SHP77 treated with DMSO at 0.1 percent for 48 hours (cell line): ENCODE measurements at places on chromosomes 2 and 18.
A peak's percentile ranks its signal among the peaks of the same experiment; 100 is the strongest.

GRCh38 chr2:123207245-123207644, 817.8 kb upstream of the CNTNAP5 start:
- no peak for DNase-seq

GRCh38 chr18:47174545-47175116, 1.5 kb downstream of the IER3IP1 start:
- no peak for DNase-seq

GRCh38 chr2:136492901-136493300, 272.4 kb upstream of the THSD7B start:
- no peak for DNase-seq

- no peak for DNase-seq
Measured at GRCh38 chr2:10372203-10372861, 69.6 kb downstream of the HPCAL1 start.

- DNase-seq: no peak
Measured at GRCh38 chr18:77439888-77440287, 190.2 kb downstream of the GALR1 start.

- no peak for DNase-seq
Measured at GRCh38 chr2:105460048-105460732, 61.3 kb upstream of the FHL2 start.

DNA sequence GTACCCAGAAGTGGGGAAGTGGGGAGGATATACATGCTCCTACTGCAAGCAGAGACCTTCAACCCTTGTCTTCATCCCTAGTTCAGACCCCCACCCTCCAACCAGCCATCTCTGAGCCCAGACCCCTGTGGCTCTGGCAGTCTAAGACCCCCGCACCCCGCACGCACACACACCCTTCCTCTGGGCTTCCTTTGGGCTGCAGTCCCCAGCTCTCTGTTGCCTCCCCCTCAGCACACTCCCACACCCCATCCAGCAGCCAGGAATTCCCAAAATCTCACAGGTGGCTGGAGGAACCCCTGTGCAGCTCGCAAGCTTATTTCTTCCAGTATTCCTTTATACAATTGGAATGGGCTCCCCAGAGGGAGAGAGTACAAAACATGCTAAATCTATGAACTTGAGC, 13.9 kb upstream of the GYPC start:
- DNase-seq: no peak

DNA sequence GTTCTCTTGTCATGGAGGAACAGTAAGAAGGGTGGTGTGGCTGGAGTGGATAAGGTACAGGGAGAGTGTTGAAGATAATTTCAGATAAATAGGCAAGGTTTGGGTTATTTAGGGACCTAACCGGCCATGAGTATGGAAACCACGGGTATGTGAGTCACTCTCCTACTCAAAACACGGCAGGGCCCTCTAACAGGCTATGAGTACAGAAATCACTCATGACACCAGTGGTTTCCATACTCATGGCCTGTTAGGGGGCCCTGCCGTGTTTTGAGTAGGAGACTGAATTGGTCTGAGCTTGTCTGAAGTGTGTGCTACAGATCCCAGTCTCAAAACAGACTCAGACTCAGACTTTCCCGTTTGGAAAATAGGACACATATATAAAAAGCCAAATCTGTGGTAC, 428.4 kb upstream of the HNMT start:
- DNase-seq: no peak

GRCh38 chr2:15730545-15731212, 139.0 kb downstream of the DDX1 start:
- DNase-seq: peak; percentile 90

GRCh38 chr2:55033076-55033742, 17.0 kb downstream of the RTN4 start:
- no peak for DNase-seq

DNA sequence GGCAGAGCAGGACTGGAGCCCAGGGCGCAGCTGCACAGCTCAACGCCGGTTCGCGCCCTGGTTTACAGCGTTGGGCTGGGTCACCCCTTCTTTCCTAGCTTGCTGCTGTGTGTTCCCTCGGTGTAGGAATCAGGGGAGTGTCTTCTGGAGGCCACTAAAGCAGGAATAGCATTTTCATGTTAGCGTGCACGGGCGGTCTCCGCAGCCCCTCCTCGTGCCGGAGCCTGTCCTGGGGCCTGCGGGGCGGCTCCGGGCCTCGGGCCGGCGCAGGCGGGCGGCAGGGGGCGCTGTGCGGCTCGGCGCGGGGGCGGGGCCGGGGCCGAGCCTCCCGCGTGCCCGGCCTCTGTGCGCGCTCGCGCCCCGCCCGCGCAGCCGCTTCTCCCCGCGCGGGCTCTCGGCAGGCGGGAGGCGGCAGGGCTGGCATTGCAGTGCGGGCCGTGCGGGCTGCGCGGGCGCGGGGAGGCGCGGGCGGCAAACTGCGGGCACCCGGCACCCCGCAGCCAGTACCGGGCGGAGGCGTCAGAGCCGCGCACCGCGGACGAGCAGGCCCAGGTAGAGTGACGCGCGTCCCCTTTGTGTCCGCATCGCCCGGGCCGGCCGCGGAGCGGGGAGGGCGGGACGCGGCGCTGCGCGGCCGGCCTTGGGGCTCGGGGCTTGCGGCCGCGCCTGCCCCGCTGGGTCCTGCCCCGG, at the start of gene RNF144A:
Gene RNF144A, plus strand, starts transcription at position 342 of the 690 bp plus-strand sequence. CDS start 79,515 bp downstream, outside the sequence.
- DNase-seq: peak; percentile 31

DNA sequence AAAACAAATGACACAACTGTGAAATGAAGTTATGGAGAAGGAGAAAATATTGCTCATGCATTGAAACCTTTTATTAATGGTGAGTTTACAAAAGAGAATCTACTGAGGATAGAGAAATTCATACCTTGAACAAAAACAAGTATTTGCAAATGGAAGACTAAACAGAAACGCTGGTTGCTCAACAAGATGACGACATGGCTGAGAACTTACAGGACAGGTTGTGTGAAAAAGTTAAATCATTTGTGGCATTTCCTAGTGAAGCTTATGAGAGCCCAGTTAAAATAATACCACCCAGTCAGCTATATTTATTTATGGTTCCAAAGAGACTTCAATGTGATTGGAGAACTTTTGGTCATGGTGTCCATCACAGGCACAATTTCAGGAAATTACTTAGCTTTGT, 148.6 kb upstream of the PKDCC start:
- no peak for DNase-seq

DNA sequence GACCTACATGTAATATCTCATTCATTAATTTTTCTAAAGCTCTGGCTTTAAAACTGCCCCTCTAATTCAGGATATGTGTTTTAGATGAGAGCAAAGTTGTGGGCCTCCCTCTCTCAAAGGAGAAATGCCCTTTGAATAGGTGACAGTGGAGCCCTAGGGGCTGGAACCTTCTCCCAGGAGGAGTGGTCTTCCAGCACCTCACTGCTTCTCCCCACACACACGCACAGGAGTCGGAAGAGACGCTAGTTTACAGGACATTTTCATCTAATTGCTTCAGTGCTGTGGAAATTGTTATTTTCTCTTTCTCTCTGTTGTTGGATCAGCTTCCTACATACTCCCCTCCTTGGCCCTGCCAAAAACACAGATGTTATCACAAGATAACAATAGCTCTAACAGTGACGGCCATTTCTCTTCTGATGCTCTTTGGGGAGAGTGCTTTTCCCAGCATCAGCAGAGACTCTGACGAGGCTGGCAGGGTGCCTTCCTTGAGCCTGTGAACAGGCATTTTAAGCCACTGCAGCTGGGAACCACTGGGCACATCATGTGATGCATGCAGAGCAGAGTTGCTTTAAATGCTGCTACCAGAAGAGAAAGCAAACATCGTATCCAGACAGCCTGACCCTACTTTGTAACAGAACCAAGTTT, 209.4 kb upstream of the SP5 start:
- no peak for DNase-seq

DNA sequence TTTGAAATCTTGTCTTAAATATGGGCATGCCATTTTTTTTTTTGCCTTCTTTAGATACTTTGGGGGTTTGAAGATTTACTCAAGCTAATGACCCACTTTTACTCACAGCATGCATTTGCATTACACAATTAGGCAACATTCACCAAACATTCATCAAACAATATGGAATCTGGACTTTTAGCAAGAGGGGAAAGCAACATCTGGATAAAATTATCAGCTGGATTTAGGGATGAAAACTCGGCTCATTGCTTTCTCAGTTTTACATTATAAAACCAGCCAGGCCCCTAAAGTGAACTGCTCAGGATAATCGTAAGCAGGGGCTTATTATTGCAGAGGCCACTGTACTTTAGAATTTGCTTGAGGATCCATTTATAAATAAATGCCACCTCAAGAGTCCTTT, 44.7 kb downstream of the SOX11 start:
- no peak for DNase-seq

GRCh38 chr2:64899081-64899865, 89.9 kb upstream of the SLC1A4 start:
- no peak for DNase-seq

DNA sequence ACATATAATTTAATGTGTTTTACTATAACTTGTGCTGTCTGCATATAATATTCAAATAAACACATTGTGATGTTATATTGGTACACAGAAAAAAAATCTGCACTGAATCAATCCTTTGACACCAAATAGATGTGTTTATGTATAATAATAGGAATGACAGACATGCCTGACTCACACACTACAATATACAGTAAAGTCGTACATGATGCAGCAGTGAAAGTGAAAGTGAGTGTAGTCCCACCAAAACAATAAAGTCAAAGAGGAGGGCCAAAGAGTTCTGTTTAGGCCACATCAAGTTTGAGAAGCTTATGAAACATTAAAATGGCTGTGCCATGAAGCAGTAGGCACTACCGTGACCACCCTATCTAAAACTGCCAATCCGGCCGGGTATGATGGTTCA, 8.2 kb upstream of the RBM44 start:
- no peak for DNase-seq

DNA sequence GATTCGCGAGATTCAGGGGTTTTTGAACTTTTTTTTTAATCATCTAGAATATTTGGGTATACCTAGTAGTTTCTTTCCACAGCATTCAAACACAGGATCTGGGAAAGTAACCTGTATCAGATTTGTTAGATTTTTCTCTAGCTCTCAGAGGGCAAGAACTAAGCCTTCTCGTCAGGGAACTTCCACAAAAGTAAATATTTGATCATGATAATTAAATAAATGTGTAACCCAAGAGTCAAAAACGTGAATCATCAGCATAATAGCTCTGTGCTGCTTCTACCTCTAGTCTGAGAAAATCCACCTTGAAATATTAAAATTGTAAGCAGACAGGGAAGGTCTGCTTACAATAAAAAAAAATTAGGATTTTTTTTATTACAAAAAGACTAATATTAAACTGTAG, 225.7 kb upstream of the SPOPL start:
- no peak for DNase-seq

- DNase-seq: peak; percentile 11
Measured at GRCh38 chr2:175964195-175964594, 37.9 kb downstream of the LNPK start.

DNA sequence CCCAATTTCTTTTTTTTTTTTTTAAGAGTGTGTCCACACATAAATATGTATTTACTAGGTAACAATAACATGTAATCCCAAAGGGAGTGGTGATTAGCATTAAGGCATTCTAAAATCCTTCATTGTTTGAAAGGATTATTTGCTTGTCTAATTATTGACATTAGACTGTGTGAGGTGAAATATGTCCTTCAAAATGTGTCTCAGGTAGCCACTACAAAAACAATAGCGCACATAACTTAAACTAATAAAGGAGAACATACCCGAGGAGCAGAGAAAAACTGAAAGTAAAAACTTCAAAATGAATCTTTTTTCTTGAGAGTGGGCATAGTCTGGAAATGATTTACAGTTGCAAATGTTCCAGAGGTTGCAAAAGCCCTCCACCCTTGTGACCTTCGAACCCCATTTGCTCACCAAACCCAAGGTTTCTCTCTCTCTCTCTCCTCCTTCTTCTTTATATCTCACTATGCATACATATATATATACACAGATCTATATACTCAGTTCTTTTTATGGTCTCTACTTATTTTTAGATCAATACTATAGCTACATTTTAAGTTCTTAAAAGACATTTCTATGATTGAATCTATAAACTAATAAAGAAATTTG, 24.4 kb upstream of the FRZB start:
- no peak for DNase-seq

DNA sequence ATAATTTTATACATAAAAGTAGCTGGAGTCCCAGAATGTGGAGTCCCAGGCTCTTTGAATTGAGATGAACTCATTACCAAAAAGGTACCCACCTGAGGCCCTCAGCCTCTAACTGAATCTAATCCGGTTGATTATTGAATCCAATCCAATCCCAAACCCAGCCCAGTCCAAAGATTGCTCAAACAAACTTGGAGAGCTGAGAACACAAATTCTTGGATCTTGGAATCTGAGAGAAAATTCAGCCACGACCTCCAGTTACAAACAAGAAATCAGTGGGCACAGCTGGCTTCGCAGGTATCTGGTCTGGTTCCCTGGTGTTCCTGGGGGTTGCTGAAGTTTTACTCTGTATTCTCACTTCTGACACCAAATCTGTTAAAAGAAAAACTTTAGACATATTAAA, 28.4 kb upstream of the RHOB start:
- DNase-seq: no peak

DNA sequence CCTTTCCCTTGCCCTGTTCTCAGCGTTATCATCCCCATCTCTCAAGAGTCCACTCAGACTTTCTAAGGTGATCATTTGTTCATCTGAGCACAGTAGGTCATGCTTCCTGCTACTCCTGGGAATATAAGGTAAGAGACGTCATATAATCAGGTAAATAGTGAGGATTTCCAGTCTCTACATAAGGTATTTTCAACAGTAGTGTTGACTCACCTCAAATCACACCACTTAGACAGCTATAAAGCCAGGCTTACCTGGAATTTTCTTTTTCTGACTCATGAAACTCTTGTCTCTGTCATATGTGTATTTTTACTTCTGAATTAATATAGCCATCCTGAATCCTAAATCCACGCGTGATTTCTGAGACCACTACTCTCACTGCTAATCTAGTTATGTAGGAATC, 443.2 kb downstream of the ARHGAP15 start:
- DNase-seq: no peak

DNA sequence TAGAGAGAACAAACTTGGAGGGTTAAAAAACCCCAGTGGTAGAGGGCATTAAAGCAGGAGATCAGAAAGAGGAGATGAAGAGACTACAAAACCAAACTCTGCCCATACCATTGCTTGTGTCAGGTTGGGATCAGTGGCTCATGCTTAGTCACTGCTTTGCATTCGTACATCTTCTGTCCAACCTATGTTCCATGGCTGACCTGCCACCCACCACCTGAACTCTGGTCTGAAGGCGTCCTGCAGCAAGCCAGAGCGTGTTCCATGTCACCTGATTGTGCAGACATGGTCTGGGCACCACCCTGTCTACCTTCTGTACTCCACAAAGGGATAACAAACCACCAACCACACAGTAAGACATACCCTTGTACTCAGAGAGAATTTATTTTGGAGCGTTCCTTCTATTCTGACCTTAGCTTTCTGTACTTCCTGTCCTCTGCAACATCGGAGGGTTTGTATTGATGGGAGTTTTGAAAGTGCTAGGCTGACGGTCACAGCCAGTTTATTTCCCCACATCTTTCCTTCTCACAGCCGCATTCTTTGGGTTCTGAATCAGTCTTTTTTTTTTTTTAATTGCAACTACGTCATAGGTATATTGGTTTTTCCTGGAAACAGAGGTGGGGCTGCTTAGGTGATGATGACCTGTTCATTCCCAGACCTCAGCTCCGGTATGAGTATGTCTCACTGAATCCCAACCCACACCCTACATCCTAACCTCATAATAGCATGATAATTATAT, 88.3 kb downstream of the SOWAHC start:
- no peak for DNase-seq

- DNase-seq: no peak
Measured at GRCh38 chr2:163723881-163724280, 11.9 kb downstream of the FIGN start.
